ENCODE measurements at places on chromosomes 12 and 14. TPM values are rescaled to one million over a fixed set of nuclear protein-coding genes. Genes with fewer than 3 reads are reported as not detected.

CERS5 gene
- total RNA-seq: 115 TPM

DNA sequence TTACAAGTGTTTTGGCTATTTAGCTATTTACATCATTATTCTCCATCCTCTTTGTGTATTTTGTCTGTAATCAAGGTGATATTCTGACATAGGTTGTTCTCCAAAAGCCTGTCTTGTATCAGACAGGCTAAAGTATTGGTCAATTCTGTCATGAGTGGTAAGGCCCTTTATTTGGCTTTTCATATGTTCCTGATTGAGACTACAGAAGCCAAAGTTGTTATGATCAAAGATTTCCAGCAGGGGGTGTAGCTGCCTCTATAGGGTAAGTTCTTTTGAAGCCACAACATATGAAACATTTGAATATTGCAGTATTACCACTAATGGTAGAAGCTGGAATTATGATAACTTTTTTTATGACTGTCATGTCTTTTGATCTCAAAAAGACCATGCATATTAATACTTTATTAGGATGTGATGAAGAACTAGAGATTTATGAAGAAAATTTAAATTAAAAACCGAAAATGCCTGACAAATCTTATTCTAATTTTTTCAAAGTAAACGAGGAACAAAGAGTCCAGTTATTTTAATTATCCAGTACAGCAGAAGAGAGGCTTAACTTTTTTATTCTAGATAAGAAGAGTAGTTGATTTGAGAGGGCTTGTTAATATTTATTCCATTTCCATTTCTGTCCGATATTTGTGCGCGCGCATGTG is 3.4 kb upstream of the ARHGAP5 start:
- DNase-seq: peak; percentile 31

PAX9 gene
- not detected for total RNA-seq

GRCh38 chr14:92510972-92511371 is 2.6 kb upstream of the RIN3 start:
- DNase-seq: no peak

DNA sequence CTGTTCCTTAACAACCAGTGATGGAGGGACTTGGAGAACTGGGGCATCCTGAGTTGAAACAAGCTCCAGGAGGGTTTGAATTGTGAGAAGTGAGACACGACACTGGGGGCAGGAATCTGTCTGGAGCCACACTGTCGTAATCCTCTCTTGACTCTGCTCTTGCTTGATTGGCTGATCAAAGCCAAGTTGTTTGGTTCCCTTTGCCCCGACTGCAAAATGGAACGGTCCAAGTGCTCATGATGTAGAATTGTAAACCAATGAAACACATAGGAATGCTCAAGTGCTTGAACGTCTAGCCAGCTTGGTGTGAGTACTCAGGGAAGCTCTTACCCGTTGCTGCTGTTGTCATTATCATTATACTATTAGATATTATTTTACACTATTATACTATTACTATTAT is 98.1 kb downstream of the TMEM132C start:
- no peak for DNase-seq

- no peak for DNase-seq
These were observed 230.0 kb downstream of the GLT1D1 start for GRCh38 chr12:129083121-129083840.
